ENCODE measurements at places on chromosomes 3 and 15.
A peak's percentile ranks its signal among the peaks of the same experiment; 100 is the strongest.

- peak; percentile 38 for DNase-seq
These were observed 44.2 kb downstream of the SOX2 start for GRCh38 chr3:181755959-181756358.

DNA sequence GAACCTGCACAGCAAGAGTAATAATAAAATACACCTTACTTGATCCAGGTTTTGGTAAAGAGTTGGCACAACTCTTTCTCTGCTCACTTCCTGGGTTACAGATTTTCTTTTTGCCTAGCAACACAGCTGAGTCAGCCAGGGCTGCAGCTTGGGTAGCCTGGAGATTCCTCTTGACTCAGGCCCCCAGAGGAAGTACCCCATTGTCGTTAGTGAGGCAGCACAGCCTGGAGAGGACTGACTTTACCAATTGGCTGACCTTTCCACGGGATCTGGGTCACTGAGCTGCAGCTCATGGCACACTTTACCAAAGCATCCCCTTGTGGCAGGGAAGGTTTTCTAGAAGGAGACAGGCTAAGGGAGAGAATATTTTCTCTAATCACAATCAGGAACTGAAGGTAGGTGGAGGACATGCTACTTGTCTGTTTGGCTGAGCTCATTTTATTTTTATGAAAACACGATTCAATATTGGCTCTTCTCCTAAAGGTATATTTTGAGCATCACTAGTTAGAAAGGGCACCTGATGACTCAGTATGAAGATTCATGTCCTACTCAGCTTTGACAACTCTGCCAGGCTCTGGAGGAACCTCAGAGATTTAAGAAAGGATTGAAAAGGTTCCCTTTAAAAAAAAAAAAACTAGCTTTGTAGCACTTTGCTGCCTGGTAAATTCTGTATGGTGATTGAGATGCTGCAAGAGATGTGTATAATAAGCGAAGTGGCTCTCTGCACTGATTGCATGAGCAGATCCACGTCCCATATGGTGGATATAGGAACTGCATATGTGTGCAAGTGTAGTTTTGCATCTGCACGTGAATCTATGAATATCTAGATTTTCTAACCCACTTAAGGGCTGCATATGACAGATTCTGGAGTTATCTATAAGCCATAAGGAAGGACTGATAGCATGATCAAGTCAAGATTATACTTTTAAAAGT is 124.8 kb downstream of the CHDH start:
- no peak for DNase-seq

DNA sequence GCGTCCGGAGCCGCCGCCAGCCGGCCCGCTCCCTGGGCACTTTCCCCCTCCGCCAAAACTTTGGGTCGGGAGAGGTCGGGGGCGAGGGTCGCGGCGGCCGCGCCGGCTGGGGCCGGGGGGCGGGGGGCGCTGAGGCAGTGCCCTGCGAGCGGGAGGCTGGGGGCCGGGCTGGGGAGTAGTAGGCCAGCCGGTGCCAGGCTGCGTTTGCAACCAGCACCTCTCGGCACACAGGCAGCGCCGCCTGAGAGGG is 452 bp downstream of the BBX start:
- DNase-seq = peak; percentile 56

DNA sequence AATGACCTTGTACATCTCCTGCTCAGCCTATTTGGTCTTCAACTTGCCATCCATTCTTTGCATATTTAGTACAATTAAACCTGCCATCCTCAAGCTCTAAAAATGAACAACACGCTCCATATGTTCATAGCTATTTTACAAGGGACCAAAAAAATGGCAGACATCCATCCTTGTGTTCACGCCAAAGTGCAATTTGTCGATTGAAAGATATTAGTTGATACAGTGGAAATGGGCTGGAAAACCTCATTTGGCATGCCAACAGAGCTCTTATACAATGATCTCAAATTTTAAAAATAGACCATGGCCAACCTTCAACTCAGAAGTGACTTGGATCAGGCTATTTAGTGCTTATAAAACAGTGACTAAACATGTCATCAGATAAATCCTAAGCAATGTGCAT is 413.6 kb upstream of the ARL6 start:
- DNase-seq = no peak

DNA sequence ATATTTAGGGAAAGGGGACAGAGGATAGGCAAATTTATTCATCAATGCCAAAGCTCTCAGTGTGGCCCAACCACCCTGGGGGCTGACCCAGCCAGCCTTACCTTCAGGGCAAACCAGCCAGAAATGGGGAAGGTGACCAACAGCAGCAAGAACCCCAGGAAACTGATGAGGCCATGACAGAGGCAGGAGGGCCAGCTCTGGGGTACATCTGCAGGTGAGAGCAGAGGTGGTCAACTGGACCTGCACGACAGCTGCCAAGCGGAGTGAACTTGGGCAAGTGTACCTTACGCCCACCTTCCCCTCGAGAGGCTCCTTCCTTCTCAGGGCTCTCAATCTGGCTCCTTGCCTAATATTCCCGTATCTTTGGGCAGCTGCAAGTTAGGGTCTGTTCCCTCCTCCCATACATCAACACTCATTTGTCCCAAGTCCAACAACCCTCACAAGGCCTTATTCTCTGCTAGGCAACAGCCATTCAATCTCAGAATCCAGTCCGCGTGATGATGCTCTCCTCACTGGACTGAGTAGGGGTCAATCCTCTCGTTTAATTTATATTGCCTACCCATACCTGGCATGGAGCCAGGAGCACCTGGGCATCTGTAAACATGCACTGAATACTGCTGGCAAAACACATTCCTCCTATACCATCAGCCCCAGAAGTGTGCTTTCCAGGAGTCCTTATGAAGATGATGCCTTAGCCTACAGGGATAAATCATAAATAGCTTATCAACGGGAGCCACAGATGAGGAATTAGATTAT is 1.7 kb downstream of the STOML1 start:
- no peak for DNase-seq

GRCh38 chr3:194489736-194490612 is 3.2 kb upstream of the ATP13A3 start:
- DNase-seq = no peak

DNA sequence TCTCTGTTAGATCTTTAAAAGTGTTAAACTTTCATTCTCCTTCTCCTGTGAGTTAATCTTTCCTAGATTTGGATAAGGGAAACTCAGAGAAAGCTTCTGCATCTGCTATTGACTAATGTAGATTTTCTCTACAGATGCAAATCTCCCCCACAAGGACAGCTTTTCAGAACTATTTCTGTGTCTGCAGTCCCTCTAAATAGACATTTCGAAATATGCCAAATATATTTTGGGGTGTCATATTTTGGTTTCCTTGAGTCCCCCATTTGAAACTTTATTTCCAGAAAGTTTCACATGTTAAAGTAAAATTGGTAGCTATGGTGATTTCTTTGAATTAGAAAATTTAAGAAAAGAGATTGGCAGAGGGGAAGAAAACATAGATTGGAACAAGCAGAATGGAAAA is 852.3 kb upstream of the ALCAM start:
- no peak for DNase-seq

DNA sequence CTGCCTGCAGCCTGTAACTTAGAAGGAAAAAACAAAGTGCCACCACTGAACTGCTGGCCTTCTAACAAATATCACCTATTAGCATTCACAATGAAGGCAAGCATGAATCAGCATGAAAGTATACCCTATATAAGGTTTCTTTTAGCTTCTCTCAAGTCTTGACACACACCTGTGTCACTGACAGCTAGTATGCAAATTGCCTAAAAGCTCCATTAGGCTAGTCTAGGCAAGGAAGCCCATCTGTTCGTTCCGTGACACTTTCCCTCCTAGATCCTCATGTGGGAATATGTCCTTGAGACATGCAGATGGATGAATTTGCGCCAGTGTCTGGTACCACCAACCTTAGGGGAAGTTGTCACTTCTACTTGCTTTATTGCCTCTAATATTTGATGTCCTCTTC is 129.3 kb downstream of the RBMS3 start:
- DNase-seq = no peak

GRCh38 chr3:66803721-66804695 is 194.1 kb upstream of the KBTBD8 start:
- no peak for DNase-seq

DNA sequence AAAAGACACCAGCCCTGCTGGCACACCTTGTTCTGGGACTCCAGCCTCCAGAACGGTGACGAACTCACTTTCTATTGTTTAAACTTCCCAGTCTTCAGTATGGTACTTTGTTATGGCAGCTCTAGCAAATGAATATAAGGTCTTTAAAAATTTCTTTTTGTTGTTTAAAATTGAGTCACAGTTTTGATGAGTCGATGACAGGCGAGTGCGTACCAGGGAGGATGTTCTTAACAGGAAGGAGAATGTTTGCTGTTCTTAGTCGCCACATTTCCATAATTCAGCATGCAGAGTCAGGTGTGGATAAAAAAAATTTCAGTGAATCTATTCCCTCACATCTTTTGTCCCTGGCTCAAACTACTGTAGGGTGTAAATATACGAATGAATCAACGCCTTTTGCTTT is 12.4 kb downstream of the DNASE1L3 start:
- no peak for DNase-seq

All from NCI-H1436 (cell line).